CD4-positive, alpha-beta T cell treated with Interleukin-2 at 100 ng/mL for 4 hours (primary cell): ENCODE measurements at places on chromosomes 13 and 19.
A peak's percentile ranks its signal among the peaks of the same experiment; 100 is the strongest.

DNA sequence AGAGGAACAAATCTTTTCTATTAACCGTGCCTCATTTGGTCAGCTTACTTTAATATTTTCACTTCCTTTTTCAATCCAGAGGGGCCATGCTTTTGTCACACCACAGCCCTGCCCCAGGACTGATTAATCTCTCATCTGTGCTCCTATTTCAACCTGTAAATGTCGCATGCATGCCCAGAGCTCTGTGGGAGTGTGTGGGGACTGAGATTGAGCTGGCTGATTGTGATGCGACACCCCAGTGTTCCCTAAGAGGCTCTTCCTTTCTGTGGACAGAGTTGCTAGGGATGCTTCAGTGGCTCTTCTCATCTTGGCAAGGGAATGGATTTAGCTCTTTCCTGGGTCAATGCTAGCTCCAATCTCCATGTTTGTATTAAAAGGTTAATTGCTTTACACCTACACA is 249.6 kb downstream of the TDRD3 start:
- DNase-seq: no peak

DNA sequence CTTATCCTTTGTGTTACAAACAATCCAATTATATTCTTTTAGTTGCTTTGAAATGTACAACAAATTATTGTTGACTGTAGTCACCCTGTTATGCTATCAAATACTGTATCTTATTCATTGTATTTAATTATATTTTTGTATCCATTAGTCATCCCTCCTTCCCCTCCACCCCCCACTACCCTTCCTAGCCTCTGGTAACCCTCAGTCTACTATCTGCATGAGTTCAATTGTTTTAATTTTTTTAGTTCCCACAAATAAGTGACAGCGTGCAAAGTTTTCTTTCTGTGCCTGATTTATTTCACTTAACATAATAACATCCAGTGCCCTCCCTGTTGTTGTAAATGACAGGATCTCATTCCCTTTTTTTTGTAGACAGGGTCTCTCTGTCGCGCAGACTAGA is 4.5 kb downstream of the SAE1 start:
- DNase-seq: no peak

DNA sequence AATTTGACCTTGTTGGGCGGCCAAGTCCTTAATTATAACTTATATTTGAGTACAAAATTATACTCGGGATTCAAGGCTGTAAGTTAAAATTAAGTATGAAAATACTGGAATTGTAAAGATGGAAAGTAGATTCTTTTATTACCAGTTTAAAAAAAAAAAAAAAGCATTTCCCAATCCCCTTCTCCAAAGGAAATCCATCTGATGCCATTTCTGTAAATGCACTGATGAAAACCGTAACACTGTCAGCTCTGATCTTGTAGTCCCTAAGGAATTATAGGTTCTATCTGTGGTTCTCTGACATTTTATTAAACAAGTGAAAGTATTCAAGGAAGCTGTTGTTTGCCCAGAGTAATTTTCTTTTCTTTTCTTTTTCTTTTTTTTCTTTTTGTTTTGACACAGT is 41.6 kb upstream of the HNRNPA1L2 start:
- no peak for DNase-seq

DNA sequence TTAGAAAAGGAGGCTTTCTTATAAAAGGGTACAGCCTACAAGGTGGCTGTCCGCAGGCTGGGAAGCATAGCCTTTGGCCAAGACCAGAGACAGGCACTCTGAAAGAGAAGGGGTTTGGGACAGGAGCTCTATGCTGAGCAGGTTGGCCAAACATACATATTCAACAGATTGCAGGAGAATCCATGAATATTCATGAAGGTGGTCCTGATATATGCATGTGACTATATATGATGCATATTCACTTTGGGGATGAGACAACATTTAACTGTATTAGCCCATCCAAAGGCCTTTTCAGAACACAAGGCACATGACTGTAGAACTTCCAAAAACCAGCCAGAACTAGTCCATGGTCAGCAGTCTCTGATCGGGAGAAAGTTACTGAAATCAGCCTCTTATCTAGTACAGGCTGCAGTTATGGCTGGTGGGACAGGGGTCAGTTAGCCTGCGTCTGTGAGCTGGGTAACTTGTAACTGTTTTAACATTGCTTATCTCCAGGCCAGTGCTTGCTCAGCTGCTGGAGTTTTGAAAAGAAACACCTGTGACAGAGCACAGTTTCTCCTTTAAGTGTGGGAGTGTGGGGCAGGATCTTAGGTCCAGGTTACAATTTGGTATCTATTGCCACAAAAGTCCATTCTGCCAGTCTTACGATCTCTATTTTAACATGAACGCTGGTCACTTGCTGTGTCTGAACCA is 924.2 kb downstream of the UQCRFS1 start:
- DNase-seq: no peak

- DNase-seq: no peak
Observed at GRCh38 chr13:78820541-78820940, 161.6 kb upstream of the OBI1 start.

- DNase-seq: no peak
Observed at GRCh38 chr13:42875475-42876269, 94.3 kb downstream of the FAM216B start.

DNA sequence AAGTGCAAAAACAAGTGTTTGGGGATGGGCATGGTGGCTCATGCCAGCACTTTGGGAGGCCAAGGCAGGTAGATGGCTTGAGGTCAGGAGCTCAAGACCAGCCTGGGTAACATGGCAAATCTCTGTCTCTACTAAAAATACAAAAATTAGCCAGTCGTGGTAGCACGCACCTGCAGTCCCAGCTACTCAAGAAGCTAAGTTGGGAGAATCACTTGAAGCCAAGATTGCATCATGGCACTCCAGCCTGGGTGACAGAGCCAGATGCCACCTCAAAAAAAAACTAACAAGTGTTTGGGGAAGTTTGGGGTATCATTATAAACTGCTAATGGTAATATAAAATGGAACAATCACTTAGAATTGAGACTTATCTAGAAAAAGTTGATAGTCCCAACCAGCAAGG is 24.6 kb downstream of the XPO4 start:
- DNase-seq: no peak

DNA sequence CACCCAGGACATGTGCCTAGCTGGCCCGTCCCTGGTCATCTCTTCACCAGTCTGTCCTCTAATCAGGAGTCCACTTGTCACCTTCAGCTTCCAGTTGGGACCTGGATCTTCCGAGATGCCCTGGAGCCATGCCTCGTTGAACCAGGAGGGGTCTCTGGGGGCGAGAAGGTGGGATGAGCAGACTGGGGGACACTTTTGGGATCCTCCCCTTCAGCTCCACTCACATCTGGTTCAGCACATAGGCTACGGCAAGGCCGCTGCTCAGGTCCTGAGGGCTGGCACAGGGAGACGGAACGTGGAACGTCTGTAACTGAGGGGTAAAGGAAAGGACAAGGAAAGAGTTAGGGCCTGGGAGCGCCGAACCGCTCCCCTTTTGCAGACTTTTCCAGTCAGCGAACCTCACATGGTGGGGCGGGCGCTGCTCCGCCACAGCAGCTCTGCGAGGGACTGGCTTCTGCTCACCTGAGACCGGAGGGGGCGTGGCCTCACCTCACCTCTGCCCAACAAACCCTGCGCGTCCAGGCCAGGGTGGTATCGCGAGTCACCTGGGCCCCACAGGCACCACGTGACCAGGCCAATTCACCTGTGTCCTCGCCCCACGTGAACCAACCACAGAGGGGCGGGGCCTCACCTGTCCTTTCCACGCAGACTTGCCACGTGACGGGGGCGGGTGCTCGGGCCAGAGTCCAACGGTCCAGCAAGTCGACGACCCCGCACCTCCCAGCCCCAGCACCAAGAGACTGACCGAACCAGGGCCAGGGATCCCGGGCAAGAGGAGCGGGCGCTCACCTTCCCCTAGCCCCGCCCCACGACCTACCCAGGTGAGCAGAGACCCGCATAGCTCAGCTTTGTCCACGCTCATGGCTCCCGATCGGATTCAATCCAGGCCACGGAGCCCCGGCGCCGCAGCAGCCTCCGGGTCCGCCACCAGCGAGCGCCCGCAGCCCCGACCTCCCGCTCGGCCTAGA is at the start of gene HOOK2:
Gene HOOK2 (minus strand): TSS at position 965 of the 968 bp plus-strand sequence. CDS start 103 bp downstream, at position 862.
- DNase-seq: no peak

GRCh38 chr13:42466123-42466522 is 107.8 kb upstream of the TNFSF11 start:
- no peak for DNase-seq

GRCh38 chr19:3459965-3460582 is 20.3 kb downstream of the SMIM24 start:
- DNase-seq: no peak

DNA sequence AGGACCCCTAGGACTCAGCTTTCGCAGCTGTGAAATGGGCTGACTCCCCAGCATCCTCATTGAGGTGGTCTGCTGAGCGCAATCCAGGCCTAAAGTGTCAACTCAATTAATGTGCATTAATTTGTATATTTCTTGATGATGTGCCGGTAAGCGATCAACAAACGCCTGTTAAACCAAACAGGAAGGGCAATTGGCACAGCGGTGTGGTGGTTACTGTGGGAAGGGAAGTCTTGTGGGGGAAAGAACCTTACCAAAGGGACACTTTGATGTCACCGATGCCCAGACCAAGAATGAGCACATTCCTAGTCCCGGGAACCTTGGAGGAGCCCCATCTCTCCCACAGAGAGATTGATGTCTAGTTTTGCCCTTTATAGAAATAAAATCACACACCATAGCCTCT is 1.6 kb downstream of the JAK3 start:
- DNase-seq: peak; percentile 63

DNA sequence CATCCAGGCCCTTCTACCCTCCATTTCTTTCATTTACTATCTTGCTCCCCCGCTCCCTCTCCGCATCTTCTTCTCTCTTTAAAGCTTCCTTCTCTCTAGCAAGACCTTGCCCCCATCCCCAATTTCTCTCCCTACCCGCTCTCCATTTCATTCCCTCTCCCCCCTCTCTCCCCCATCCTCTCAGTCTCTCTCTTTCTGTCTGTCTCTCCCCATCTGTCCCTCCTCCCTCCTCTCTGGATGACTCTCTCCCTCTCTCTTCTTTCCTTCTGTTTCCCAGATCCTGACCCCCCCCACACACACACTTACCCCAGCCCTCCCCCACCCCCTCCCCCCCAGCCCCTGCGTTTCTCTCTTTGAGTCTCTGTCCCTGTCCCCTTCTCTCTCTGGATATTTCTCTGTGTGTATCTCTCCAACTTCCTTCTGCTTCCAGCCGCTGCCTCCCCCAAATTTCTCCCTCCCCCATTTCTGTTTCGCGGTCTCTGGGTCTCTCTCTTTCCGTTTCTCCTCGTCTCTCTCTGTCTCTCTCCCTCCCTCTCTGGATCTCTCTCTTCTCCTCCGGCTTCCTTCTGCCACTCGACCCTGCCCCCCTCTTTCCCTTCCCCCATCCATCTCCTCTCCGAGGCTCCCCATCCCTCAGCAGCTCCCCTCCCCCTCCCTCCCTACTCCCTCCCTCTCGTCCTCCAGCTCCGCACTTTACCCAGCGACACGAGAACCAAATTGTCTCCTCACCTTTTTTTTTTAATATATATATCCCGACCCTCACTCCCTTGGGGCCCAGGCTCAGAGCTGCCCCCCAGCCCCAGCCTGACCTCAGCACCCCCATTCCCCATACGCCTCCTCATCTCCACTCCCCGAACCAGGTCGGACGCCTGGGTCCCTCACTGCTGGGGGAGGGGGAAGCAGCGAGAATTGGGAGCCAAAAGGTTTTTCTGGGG is 3.6 kb upstream of the CACNG8 start:
- DNase-seq: no peak

DNA sequence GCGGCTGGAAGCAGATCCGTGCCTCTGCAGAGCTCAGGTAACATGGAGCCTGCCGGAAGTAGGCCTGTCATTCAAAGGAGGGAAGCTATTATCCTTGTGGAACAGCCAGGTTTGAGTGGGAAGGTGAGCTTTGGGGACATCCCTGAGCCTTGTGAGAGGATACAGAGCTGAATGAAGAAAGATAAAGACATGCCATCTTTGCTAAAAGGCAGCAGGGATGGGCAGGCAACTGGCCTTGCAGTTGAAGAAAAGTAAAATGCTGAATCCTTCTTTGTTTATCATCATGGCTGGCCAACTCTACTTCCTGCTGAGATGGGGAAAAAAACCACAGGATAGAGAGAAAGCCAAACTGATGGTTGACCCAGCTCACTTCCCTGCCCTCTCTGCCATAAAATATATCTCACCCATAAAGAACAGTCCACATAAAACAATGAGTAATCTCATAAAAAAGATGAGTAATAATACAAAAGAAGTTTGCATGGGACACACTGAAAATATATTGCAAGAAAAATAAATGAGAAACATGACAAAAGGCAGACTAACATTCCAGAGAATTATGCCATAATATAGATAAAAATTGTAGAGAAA is 226.3 kb downstream of the DLEU7 start:
- no peak for DNase-seq

DNA sequence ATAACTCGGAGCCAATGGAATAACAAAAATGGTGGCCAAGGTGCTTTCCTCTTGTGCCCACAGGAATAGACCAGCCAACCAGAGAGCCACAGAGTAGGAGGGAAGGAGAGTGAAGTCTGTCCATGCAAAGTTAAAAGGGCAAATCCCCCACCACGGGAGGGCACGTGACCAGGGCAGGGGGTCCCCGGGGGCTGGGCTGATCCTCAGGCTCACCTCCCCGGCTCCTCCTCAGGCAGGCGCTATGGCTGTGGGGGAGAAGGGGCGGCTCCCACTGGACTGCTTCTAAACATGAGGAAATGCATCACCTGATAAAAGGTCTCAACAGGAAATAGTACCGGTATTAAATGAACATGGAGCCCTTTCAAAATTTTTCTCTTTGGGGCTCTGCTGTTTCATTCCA is 73.2 kb upstream of the SLC15A1 start:
- DNase-seq: no peak

DNA sequence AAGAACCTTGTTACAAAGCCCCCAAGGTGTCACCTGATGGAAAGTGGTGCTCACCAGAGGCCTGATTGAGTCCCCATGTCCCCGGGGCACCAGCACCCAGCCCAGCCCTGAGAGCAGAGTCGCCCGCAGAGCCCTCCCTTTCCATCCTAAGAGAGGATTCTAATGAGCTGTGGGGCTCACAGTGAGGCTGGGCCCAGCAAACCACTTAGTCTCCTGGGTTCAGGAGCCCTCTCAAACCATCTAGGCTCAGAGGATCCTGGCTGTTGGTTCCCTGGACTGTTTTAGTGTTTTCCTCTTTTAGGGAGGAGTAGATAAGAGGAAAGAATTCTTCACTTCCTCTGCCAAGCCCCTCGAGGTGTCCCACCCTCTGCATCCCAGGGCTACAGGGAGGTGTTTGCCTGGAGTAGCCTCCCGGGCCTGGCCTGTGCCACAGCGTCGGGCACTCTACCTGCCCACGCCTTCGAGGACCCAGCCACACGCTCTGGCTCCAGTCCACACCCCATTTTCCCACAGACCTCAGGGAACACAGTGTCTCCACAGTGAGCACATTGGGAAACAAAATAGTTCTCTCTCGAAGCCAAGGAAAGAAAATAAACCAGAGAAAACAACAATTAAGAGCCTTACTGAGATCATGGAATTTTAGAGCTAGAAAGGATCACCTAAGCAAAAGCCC is 34.4 kb downstream of the DHRS12 start:
- DNase-seq: no peak

DNA sequence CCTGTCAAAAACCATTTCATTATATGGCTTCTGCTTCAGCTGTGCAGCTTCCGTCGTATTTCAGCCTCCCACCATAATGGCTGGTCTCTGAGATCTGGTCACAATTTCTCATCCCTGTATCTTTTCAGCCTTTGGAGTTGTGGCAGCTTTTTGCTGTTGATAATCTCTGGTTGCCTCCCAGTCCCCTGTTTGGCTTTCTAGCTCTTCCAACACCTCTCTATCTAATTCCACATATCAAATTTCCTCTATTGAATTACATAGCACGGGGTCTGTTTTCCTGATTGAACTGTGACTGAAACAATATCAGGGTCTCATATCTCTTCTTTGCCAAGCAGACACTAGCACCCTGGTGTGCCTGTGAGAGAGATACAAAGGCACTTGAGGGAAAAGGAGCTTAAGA is 222.1 kb upstream of the OBI1 start:
- no peak for DNase-seq
